ENCODE measurements at places on chromosomes 7 and 10.

DNA sequence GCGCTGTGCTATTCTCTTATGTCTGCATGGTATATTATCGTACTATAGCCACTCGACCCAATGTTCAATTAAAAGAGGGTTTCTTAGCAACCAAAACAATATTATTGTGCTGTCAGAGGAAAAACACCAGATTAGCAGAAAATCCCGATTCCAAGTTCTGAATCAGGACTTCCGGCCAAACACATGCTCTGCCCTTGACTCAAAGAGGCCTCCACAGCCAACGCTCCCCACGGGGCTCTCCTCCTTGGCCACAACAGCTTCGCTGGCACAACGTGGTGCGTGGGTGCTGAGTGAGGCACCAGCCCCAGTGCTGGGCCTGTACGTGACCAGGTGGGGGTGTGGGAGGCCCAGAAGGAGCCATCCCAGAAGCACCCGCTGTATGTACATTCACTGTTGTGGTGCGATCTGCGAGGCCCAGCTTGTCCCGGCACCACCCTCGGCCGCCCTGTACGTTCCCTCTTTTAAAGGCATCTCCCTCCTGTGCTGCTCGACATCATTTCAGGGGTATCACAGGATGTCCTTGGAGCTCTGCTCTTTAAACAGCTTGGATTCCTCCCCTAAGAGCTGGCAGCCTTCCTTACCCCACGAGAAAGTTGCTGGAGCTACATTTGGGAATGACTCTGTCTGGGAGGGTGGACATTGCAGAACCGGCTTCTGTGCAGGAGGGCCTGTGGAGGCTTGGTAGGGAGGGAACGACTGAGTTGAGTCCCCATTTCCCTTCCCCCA lies 736.2 kb downstream of the PARD3 start:
- DNase-seq, result peak; percentile 95

DNA sequence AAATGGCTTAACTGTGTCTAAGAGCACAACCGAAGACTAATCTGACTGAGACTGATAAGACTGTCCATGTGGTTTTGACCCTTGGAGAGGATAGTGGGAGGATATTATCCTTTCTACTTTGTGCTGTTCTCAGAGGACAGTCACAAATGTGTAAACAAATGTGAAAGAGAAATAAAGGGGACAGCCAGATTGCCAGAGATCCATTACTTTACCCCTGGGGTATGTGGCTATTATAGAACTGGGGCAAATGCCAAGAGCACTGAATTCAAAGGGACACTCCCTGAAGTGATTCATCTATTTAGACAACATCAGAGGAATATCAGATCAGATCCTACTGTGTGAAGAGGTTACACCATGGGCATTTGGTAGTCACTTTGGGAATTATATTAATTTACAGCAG lies 154.7 kb downstream of the RNLS start:
- DNase-seq, result peak; percentile 55

- DNase-seq, result no peak
Measured at GRCh38 chr7:35593899-35594298, 101.0 kb downstream of the HERPUD2 start.

GRCh38 chr7:35691366-35691765 lies 3.6 kb downstream of the HERPUD2 start:
- no peak for DNase-seq

- DNase-seq, result no peak
Measured at GRCh38 chr7:30846378-30846777, 65.3 kb upstream of the AQP1 start.

- no peak for DNase-seq
Measured at GRCh38 chr10:79280956-79281355, 66.3 kb upstream of the PPIF start.

DNA sequence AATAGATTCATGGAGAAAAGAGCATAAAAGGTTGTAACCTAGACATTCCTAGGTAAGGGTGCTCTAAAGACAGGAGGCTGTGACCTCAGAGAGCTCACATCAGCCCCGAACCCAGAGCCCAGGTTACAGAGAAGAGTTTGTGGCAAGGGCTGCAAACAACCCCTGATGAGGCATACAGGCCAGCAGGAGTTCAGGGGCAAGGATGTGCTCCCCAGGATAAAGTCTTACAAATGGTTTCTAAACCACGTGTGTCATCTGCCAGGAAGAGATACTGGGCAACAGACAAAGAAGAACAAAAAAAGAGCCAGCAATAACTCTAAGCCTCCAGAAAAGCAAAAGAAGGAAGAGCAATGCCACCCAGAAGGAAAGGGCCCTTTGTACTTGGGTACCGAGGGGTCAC lies 27.7 kb downstream of the NCAPG2 start:
- DNase-seq, result no peak

- peak; percentile 3 for DNase-seq
Measured at GRCh38 chr10:93566435-93567276, at the start of gene FFAR4. Gene FFAR4, plus strand, starts transcription at chr10:93566665. Its CDS starts 56 bp downstream, at chr10:93566721.

GRCh38 chr7:24732646-24733413 lies 24.4 kb downstream of the GSDME start:
- DNase-seq, result peak; percentile 60

GRCh38 chr7:31853380-31853779 lies 166.4 kb downstream of the PPP1R17 start:
- no peak for DNase-seq

- DNase-seq, result no peak
Measured at GRCh38 chr10:43132867-43133787, 5.1 kb upstream of the CSGALNACT2 start.

DNA sequence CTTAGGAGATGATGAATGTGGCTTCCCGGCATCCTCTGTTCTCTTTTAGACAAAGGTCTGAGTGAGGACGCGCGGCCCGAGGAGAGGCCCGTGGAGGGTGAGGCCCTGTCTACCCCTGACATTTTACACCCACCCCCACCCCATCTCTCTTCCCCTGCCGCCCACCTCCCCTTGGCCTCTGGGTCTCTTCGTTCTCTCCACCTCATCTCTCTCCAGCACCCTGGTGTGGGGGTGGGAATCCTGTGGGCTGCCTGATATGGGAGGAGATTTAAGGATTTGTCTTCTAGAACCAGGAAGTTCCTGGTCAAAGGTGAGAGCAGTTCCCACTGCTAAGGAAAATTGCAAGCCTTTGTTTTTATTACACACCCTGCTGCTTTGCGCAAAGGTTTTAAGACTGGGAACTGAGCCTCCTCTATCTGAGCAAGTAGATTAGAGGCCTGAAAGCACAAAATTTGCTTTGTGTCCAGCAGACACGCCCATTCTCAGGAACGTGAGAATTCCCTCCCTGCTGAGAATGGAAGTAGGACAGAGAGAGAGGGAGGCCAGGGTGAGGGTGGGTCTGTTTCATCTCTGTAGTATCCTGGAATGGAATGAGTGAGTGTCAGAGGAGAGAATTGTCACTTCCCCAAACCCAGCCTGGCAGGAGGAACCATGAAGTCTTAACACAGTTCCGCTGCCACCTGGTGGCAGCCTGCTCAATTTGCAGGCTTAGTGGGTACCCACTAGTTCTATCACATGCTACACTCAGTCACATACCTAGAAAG lies 91.2 kb downstream of the GTF2IRD1 start:
- DNase-seq, result peak; percentile 72

DNA sequence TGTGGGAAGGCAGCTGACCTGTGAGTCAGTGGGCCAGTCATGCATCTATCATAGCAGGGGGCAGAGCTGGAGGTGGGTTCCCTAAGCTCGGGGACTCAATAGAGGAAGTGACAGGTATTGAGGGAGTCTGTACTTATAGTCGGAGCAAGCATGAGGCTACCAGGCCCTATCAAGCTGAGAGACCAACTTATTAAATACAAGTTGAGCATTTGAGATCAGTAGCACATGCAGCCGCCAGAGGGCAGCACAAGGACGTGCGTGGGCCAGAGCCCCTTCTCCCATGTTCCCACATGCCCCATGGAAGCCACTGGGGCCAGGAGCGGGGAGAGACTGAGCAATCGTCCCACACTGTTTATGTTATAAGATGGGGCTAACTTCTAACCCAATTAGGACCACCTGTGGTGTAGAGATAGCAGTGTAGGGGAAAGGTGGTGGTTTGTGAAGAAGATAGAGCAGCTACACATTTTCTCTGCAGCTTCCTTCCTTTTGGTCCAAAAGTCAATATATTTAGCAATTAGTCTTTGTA lies 13.0 kb upstream of the STK31 start:
- peak; percentile 70 for DNase-seq

GRCh38 chr10:84076047-84076388 lies 63.3 kb upstream of the GHITM start:
- DNase-seq, result peak; percentile 88

- DNase-seq, result no peak
Measured at GRCh38 chr7:150666412-150666811, 19.1 kb upstream of the GIMAP2 start.

- peak; percentile 69 for DNase-seq
Measured at GRCh38 chr7:150378115-150378852, 846 bp upstream of the ZNF775 start.

DNA sequence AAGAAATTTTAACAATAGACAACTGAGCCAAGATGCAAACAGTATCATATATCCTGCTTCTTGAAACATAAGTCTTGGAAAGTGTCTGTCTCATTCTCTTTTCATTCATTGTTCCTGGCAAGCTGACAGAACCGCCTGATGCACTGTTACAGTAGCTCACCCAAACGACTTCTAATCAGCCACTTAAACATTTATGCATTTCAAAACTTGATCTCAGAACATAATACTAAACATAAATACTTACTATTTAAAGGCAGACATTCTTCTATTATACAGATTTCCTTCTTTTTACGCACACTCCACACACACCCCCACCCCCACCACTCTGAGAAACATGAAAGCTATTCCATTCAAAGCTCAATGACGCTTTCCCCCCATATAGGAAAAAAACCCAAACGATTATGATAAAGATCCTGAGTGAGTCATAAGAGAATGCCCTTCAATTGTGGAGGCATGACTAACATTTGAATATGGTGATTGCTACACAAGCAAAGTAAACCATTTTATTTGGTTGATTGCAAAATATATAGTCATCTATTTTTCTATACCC lies 30.5 kb downstream of the SHTN1 start:
- DNase-seq, result peak; percentile 87

GRCh38 chr7:155584261-155584660 lies 37.9 kb upstream of the CNPY1 start:
- no peak for DNase-seq

- DNase-seq, result peak; percentile 47
Measured at GRCh38 chr7:148262721-148263229, 327.8 kb upstream of the C7orf33 start.

DNA sequence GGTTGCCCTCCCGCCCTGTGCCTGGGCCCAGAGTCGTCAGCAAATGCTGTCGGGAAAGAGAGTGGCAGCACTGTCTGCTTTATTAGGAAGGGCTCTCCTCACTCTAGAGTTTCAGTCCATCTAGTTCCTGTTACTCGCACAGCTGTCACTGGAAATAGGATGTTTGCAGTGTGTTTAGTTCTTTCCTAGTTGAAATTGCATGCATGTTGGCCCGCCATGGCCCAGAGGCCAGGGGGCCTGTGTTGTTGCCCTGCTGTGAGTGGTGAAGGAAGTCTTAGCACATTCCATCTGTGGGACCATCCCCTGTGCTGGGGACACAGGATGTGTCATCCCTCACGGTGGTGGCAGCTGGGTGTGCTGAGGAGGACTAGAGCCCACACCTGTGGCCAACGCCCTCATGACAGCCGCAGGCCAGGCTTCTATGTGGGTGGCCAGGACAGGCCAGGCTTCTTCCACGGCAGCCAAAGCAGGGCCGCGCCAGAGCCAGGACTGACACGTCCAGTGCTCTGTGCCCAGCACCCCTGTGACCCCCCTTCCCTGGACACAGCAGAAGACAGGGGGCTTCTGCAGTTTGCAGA lies 45.4 kb downstream of the ZNF467 start:
- no peak for DNase-seq

DNA sequence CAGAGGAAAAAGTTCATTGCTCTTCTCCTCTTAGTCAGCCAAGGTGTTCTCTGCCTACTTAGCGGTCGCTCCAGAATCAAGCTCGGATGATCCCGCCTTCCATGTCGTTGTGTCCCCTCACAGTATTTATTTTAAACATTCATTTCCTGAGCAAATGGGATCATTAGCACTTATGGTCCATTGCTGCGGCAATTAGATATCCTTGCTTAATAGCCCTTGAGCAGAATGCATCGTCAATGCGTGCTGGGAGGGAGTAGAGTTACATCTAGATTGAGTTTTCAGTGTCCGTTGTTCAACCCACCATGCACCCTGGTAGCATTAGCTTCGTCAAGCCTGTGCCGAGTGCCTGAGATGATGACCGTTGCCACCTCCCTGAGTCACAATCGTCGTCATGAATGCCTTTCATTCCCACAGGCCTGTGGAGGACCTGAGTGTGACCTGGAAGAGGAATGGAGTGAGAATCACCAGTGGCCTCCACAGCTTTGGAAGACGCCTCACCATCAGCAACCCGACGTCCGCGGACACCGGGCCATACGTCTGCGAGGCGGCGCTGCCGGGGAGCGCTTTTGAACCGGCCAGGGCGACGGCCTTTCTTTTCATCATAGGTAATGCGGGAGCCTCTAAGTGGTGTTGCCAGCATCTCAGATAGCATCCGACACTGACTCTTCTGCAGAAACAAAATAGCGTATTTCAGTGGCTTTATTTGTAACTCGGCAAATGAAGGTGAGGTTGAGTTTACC lies 650.4 kb downstream of the SDK1 start:
- no peak for DNase-seq

DNA sequence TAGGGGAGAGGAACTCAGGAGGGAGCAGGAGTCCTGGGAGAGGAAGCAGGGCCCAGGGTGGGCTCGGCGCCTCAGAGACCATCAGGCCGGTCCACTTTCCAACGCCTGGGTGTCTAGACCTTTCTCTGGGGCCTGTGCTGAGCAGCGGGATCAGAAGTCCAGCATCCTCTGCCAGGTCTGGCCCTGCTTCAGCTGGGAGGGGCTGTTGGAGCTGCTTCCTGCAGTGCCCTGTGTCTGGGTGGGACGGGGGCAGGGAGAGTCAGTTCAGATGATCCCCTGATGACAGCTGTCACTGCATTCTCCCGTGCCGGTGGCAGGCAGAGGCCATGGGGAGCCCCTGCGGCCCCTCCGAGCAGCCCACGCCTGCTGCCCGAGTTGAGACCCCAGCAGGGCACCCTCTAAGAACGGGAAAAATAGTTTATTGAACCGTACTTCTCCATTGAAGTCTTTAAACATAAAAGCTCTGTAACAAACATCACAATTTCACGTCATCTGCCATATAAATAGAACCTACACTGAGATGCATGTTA lies 23.3 kb downstream of the AP5Z1 start:
- no peak for DNase-seq

- peak; percentile 11 for DNase-seq
Measured at GRCh38 chr7:97130417-97131139, 13.1 kb downstream of the SDHAF3 start.

DNA sequence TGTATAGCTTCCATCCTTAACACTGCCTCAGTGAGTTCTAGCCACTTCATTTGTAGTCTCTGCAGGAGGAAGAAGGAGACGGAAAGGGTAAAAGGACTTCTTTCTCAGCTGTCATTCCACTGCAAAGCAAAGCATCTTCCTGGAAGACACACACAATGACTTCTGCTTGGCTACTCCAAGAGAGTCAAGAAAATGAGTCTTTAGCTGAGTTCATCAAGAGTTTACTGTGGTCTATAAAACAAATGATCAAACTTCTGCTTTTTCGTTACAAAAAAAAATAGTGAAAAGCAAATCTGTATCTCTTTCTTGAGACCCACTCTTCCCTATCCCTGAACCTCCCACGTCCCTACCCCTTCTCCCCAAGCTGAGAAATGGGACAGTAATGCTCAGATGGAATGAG lies 205.0 kb upstream of the AHR start:
- no peak for DNase-seq
